ENCODE measurements at places on chromosomes 7 and 10.

DNA sequence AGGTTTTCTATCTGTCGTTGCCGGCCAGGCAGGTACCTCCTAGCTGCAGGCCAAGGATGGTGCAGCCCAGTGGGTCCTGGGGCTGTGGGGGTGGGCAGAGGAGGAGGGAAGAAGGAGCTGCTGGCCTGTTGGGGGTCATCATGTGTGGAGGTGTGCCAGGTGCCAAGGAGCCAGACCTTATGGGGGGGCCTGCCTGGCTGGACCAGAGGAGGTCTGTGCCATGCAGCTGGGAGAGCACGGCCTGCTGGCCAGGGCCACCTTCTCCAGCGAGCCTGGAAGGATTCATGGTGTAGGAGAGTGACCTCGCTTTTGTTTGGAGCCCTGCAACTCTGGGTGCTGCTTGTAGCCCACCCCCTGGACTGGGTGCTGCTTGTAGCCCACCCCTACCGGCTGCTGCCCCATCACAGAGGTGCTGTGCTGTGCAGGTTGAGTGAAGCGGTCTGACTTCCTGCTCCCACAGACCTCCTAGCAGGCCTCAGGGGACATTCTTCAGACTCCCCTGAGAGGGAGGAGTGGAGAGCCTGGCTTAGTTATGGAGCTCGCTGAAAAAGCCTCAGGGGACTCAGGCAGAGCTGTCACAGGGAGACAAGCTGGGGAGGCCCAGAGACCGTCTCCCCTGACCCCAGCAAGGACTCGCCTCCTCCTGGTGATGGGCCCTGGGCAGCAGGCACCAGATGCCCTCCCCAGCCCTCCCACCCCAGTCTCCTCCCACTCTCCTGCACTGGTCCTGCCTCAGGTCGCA, 67.7 kb upstream of the AQP1 start:
- DNase-seq = peak; percentile 30

GRCh38 chr10:55369670-55370420, 568.8 kb upstream of the PCDH15 start:
- DNase-seq = no peak

DNA sequence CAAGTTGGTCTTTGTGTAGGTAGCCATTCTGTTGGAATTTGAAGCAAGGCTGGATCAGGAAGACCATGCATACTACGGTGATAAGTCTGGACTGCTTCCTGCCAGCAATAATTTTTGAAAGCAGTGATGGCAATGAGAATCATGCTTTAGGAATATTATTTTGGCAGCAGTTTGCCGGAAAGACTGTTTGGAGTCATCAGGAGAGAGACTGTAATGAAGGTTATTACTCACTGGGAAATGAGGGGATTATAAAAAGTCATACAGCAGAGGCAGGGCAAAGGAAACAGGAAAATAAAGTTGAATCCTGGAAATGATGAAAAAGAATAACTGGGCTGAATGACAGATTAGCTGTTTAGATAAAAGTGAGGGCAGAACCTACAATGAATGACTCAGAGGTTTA, 1136.8 kb upstream of the AUTS2 start:
- DNase-seq = no peak

GRCh38 chr10:5497289-5497688, 2.1 kb downstream of the CALML5 start:
- DNase-seq = no peak

GRCh38 chr7:40782836-40783235, 648.0 kb downstream of the SUGCT start:
- no peak for DNase-seq

DNA sequence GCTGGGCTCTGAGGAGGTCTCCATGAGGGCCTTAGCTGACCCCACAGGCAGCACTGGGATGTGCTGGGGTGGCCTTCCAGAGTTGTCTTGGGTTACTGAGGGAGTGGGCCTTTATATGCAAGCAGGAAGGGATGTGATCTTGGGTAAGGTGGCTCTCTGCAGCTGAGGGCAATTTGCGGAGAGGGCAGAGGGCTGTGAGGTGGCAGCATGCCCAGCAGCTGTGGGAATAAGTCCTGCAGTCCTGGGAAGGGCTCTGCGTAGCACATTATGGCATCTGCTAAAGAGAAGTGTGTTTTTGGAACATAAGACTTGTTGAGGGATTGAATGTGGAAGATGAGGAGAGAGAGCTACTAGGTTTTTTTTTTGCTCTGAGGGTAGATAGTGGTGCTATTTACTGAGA, 99.6 kb upstream of the KMT2E start:
- DNase-seq = peak; percentile 54

DNA sequence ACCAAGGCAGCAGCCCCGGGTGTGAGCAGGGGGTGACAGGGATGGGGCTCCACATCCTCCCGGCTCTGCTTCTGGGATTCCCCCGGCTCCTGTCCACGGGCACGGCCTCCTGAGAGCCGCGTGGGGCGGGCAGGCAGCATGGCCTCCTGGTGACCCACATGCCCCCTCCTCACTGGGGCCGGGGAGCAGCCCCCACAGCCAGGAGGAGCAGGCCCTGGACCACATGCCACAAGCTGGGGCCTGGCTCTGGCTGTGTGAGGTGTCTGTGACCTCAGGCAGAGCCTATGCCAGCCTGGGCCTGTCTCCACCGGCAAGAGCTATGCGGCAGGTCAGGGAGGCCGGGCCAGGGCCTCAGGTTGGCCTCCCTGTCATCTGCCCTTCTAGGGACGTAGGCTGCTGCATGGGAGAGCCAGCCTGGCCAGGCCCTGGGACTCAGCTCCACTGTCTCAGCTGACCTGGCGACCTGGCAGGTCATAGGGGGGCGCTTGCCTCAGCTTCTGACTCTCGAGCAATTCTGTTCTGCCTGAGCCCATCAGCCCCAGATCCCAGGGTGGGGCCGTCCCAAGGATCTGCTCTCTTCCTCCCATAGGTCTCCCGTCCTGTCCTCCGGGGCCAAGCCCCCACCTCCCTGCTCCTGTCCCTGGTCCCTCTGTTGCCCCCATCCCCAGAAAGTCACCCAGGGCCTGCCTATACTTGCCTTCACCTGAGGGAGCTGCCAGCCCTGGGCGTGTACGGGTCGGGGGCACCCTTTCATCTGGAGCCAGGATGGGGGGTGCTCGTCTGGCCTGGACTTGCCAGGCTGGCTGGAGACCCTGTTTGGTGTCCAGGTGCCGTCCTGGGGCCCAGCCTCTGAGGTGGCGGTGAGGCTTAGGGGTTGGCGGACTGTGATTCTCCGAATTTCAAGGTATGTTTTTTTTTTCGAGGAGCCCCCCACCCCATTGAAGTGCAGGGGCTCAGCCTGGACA, 3.9 kb upstream of the TMEM184A start:
- DNase-seq = no peak

DNA sequence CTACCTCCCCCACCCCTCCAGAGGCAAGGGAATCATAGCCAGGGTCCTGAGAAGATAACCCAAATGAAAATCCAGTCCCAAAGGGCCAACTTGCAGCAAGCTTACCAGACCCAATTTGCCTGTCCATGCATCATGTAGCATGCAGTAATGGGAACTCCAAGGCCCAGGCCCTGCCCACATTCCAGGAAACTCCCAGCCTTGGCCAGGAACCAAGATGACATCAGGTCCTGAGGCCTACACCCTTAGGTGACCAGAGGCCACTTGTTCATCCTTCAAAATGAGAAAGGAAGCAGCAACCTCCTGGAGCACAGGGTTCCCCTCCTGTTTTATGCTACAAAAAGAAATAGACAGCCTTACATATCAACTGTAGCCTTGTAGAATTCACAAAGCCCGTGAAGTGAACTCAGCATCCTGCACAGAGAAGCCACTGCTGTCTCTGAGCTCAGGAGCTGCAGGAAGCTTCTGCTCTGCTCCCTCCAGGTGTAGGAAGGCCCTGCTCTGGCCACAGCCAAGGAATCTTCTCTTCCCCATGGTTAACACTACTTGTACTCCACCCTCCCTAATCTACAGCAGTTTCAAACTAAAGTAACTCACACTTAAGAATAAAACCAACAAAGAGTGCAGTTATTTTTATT, 30.3 kb upstream of the GRB10 start:
- peak; percentile 73 for DNase-seq

- no peak for DNase-seq
These were observed 36.5 kb downstream of the ZMIZ1 start for GRCh38 chr10:79105150-79105739.

DNA sequence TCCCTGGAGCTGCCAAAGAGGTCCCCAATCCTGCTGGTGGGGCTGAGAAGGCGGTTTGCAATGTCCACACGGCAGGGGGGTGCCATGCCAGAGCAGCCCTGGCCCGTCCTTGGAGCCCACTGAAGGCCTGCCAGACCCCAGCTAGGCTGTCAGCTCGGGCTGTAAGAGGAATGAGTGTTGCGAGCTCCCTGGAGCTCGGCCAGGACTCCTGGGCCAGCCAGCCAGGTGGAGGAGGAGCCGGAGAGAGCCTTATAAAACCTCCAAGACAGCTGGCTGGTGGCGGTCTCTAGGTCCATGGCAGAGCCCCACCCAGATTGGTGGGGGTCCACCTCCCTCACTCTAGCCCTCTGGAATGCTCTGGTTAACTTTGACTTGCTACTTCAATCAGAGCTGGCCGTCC, 55.1 kb upstream of the CALN1 start:
- no peak for DNase-seq

DNA sequence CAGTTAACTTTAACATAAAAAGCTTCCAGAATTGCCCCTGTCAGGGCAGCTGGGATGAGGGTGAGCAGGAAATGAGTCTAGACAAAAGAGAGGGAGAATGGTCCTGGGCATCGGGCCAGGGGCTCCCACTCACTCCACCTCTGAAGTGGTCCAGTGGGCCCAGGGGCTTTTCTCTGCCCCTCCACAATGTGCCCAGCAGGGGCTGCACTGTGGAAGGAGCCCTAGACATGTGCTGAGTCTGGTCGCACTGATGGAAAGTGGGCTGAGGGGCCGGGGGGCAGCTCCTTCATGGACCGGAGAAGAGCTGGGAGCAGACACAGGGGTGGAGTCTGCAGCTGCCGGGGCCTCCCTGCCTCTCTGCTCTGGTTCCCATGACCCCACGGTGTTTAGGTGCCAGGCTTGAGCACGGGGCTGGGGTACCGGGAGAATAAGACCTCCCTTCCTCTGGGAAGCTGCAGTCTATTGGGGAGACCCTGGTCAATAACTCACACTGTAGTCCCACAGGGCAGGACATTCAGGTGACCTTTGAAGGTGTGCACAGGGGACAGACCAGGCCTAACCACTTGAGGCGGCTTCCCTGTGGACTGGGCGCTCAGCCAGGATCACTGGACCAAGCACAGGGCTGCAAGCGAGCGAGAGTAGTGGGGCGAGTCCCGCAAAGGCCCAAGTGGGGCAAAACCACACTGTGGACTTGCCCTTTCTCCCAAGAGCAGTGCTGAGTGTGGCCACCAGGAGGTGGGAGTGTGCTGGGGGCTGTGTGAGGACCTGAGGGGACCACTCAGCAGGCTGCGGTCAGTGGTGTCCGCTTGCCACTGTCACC, 6.1 kb downstream of the ADCY1 start:
- peak; percentile 41 for DNase-seq

DNA sequence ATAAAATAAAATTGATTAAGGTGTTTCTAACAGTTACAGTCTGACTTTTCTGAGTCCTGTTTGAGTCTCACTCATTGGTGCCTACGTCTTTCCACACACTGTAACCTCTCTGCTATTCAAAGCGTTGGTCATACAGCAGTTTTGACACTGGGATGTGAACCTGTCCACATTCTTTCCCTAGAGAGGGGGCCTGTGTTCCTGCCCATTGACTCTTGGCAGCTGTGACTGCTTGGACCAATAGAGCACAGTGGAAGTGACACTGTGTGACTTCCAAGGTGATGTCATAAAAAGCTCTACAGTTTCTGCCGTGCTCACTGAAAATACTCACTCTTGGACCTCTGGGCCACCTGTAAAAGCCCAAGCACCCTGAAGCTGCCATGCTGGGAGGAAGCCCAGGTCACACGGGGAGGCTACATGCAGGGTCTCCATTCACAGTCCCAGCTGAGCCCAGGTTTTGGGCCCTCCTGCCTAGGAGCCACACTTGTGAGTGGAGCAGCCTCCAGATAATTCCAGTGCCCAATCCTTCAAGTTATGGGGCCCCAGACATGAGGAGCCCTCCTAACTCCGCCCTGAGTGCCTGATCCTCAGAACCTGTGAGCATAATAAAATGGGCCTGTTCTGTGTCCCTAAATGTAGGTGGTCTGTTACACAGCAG, 704 bp upstream of the ANTXRL start:
- peak; percentile 23 for DNase-seq

Data from right forelimb (tissue), 1 donor.